Stimulated activated CD4-positive, alpha-beta T cell treated with anti-CD3 and anti-CD28 coated beads, Interleukin-2, amount 100 ng/mL, for 4 hours (primary cell): ENCODE measurements at places on chromosomes 5 and 9.

DNA sequence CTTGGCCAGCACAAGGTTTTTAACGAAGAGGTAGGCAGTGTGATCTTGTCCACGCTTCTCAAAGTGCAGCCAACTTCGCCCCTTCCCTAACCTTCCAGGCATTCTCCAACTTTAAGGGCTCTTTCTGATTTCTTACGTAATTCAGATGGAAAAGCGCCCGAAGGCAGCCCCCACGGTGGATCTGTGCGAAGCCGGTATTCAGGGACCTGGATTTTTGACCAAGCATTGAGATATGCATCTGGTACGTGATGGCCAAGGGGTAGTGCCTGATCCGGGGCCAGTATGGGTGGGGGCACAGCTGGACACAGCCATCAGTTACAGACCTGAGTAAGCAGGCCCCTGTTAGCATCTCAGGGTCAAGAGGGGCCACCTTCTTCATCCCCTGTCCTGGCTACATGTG lies 80.0 kb downstream of the AMBP start:
- no peak for DNase-seq

- DNase-seq = no peak
Observed at GRCh38 chr5:151643388-151643787, 43.3 kb downstream of the SPARC start.

- no peak for DNase-seq
Observed at GRCh38 chr5:160556846-160557245, 135.2 kb downstream of the PTTG1 start.

- no peak for DNase-seq
Observed at GRCh38 chr9:13292782-13293181, 13.3 kb upstream of the MPDZ start.

- no peak for DNase-seq
Observed at GRCh38 chr5:97098922-97099321, 43.5 kb downstream of the LIX1 start.

DNA sequence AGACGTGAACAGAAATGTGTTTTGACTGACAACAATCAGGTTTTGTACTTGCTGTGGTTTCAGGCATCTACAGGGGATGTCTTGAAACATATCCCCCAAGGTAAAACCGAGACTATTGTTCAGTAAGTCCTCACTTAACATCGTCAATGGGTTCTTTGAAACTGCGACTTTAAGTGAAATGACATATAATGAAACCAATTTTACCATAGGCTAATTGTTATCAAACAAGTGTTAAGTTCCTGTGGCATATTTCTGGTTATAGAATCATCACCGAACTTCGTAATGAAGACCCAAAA lies 16.4 kb upstream of the OMD start:
- no peak for DNase-seq

GRCh38 chr5:39020458-39020857 lies 53.7 kb downstream of the RICTOR start:
- no peak for DNase-seq

DNA sequence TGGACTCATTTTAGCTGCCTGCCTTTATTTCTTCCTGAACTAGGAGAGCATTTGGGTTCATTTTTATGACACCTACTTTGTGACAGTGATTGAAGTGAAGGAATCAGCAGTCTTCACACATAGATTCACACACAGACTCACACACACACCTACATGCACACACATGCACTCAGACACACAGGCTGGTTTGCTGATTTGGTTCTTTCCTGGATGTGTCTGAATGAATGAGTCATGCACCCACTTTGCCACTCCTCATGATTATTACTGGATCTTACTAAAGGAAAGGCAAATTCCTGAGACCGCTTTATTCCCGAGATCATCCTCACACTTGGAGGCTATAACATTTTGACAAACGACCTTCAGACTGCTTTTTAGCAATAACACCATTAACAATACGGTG lies 529.5 kb downstream of the AGTPBP1 start:
- DNase-seq = no peak

- DNase-seq = no peak
Observed at GRCh38 chr5:153360860-153361259, 129.6 kb upstream of the GRIA1 start.

GRCh38 chr5:154517810-154518437 lies 39.9 kb upstream of the HAND1 start:
- no peak for DNase-seq

DNA sequence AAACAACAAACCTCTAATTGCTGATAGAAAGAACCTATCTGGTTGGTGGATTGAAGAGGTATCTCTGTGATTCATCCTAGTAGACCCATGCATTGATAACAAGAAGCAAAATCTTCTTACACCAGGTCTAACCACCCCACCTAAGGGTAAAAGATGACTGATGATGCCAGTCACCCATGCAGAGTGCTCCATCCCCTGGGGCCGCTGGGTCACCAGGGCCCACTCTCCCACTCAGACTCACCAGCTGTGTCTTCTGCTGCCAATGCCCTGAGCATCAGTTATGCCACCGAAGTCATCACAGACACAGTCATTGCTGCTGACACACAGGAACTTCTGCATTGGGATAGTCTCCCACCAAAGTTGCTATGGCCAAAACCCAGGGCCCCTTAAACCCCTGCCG lies 44.7 kb upstream of the ERCC6L2 start:
- DNase-seq = no peak

- DNase-seq = no peak
Observed at GRCh38 chr9:33380390-33381094, 21.8 kb downstream of the AQP7 start.

DNA sequence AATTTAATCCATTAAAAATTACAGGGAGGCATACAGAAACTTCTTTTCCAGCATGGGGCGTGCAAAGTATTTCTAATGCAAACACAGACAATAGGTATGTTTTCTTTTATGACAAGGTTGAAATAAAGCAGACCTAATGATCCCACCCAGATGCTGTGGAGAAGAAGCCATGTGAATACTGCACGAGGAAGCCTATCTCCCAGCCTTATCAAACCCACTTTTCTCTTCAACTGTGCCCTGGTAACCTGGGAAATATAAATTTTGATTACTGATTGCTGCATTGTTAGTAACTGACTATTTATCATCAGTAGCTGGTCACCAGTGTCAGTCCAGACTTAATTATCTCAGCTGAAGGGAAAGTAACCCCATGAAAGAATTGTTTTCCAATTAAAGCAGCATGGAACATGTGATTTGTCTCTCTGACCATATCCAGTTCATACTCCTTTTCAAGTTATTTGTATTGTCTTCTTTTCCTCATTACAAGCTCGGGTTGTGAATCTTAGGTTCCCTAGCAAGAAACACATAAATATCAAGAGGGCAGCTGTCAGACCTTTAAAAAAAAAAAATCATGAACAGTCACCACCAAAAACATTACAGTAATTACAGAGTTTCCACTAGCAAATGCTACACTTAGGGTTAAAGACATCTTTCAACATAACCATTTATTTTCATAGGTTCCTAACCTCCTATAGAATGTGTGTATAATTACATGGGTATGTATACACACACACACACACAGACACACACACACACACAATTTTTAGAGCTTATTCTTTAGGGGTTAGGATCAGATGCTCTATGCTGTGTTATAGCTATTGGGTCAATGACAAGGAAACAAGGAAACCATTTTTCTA lies 50.3 kb downstream of the SEMA6A start:
- DNase-seq = no peak

DNA sequence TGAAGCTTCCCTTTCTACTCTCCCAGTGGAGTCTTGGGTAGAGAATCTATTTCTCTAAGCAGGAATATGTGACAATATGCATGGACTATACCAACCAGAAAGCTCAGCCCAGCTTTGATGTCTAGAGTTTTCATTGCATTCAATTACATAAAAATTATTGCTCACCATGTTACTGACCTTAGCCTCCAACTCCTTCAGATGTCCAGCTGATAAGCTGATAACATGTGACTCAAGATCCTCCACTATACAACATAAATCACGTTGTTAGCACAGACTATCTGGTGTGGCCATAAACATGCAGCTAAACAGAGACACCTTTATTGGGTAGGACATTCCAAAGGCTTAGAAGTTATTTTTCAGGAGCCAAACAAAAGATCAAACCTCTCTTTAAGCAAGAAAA lies 1168.2 kb downstream of the CDH12 start:
- DNase-seq = no peak

DNA sequence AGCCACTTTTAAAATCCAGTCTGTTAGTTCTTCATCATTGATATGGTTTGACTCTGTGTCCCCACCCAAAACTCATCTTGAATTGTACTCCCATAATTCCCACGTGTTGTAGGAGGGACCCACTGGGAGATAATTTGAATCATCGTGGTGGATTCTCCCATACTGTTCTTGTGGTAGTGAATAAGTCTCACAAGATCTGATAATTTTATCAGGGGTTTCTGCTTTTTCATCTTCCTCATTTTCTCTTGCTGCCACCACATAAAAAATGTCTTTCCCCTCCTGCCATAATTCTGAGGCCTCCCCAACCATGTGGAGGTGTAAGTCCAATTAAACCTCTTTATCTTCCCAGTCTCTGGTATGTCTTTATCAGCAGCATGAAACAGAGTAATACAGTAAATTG lies 26.9 kb upstream of the SH3TC2 start:
- DNase-seq = no peak

DNA sequence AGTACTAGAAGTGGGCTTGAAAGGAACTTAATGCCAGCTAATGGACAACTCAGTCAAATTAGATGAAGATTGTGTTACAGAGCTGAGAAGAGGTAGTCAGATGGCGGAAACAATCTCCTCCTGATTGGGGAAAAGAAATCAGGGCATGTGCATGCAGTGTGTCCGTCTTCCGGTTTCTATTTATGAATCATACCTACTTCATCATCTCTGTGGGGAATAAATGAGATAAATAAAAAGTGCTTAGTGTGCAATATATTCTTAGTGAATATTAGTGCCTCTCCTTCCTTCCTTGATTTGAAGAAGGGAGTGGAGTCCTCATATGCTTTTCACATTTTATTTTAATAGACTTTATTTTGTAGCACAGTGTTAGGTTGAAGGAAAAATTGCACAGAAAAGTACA lies 108.7 kb upstream of the NFIL3 start:
- DNase-seq = no peak

- DNase-seq = no peak
Observed at GRCh38 chr5:179772351-179772750, 21.4 kb upstream of the LTC4S start.

GRCh38 chr5:38426986-38427950 lies 129.2 kb downstream of the LIFR start:
- no peak for DNase-seq

- DNase-seq = no peak
Observed at GRCh38 chr9:93823245-93824072, 131.7 kb downstream of the BARX1 start.

GRCh38 chr5:116394186-116394867 lies 180.3 kb downstream of the SEMA6A start:
- no peak for DNase-seq

DNA sequence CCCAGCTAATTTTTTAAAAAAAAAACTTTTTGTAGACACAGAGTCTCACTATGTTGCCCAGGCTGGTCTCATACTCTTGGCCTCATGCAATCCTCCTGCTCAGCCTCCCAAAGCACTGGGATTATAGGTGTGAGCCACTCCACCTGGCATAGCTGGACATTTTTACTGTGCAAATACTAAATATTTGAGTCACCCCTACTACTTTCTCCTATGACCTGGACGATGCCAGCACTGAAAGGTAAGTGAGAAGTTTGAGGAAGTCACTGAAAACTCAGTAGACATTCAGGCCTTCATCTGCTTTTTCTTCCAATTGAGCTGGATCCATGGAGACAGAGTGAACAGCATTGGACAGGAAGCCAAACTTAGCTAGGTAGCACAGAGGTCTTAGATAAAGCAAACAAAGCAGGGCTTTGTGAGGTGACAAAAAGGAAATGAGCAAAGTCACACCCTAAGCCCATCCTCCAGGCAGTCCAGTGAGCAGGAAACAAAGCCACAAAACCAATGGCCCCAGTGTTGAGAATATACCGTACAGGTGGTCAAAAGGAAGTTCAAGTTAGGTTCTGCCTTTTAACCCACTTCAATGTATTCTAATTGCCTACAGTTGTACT lies 192.6 kb upstream of the RASA1 start:
- DNase-seq = no peak
